NCI-H187 treated with DMSO at 0.1 percent for 48 hours (cell line): ENCODE measurements at places on chromosomes 2 and 18.

DNA sequence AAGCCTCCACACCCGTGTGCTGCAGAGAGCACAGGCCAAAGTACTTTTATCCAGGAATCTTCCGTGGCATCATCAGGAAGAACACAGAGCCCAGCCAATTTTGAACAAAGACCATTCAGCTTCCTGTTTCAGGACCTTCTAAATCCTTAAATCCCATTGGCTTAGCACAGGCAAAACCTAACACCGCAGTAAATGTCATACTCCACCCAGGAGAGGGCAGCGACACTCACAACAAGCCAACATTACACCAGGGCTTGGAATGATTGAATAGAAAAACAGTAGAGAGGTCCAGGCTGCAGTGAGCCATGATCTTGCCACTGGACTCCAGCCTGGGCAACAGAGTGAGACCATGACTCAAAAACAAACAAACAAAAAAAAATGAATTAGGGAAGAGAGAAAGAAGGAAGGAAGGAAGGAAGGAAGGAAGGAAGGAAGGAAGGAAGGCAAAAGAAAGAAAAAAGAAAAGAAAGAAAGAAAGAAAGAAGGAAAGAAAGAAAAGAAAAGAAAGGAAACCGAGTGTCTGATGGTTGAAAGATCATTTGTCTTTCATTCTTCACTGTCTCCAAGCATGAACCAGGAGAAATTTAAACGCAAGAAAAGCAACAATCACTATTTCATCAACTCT, 144.6 kb upstream of the SATB2 start:
- DNase-seq: no peak

DNA sequence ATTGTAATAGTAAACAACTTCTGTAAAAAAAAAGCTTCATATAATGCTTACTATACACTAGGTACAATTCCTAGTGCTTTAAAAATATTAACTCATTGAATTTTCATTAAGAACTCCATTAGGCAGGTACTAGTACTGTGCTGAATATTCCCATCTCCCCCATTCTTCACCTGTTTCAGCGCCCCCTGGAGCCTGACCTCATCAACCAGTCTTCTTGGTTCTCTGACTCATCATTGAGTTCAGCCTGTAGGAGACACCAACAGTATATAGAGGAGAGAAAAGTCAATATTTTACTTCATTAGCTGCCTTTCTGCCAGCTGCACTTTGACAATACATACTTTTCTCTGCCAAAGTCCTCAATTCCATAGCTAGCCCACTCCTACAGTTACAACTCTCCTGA, 1009.9 kb upstream of the KLHL29 start:
- DNase-seq: no peak

GRCh38 chr2:100527440-100528015, 35.3 kb upstream of the PDCL3 start:
- no peak for DNase-seq

GRCh38 chr18:8601277-8602032, 7.8 kb upstream of the RAB12 start:
- no peak for DNase-seq

DNA sequence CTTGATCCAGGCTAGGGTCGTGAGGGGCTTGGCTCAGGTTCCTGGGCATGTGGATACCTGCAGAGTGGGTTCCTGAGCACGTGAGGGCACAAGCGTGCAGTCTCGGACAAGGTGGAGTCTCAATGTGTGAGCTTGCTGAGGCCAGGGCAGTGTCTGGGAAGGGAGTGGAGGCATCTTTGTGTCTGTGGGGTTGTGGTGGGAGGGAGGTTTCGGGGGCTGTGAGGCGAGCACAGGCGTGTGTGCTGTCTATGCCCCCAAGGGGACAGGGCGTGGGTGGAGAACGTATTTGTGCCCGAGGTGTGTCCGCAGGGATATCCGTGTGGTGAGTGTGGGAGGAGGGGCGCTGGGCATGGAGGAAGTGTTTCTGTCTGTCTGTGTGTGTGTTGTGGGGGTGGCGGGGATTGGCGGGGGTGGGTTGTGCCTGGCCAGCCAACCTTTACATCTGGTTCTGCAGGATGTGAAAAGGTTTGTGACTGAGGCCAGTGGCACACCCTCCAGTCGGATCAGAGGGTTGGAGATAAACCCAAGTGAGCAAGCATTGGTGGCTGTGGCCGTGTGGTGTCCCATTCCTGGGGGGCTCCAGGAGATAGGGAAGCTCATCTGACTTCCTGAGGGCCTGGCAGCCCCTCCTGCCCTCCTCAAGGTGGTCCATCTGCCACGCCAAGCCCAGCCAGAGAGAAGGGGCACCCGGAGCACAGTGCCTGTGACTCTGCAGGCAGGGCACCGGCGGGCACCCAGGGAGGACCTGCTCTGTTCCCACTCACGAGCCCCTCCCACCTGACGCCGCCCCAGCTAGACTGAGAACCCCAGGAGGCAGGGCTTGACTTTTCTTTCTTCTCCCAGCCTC, 57.1 kb downstream of the ZFP36L2 start:
- no peak for DNase-seq

DNA sequence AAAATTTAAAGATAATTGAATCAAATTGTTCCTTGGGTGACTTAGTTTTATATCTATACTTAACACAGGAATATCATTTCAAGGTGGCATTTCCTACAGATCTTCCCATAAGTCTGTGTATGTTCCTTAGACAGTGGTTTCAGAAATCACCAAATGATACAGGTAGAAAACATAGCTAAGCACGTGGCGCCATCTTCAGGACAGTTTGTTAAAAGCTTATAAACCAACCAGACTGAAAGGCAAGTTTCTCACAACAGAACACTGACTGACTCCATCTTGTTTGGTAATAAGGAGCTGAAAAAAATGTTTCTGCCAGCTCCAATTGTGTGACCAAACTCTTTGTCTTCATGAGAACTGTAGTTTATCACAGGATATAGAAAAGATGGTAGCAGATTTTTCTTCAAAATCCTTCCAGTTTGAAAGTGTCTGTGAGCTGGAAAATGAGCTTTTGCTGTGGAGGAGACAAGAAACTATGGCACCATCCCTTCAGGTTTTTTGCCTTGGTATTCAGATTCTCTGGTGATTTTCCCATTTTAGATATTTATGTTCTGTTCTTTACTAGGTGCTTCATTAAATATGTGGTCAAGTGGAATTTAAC, 34.8 kb upstream of the NEUROD1 start:
- DNase-seq: peak; percentile 2

GRCh38 chr18:26803643-26804042, 61.9 kb downstream of the AQP4 start:
- no peak for DNase-seq

GRCh38 chr2:122851972-122852531, 1096.6 kb downstream of the TSN start:
- DNase-seq: no peak

- no peak for DNase-seq
Measured at GRCh38 chr2:154400563-154401290, 297.8 kb upstream of the KCNJ3 start.

- DNase-seq: no peak
Measured at GRCh38 chr2:173952267-173953046, 12.7 kb downstream of the SP3 start.

- DNase-seq: no peak
Measured at GRCh38 chr2:237932731-237933131, 34.1 kb upstream of the UBE2F start.

DNA sequence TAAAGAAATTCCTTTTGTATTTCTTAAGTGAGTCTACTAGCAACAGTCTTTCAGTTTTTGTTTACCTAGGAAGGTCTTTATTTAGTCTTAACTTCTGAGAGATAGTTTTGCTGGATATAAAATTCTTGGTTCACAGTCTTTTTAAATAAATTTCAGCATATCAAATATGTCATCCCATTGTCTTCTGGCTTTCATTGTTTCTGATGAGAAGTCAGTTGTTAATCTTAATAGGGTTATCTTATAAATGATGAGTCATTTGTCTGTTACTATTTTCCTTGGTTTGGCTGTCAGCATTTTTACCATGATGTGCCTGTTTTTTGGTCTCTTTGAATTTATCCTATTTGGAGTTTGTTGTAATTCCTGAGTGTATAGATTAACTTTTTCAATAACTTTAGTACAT, 129.3 kb downstream of the FAM210A start:
- no peak for DNase-seq

- no peak for DNase-seq
Measured at GRCh38 chr2:197828464-197829135, 24.2 kb downstream of the PLCL1 start.

- DNase-seq: no peak
Measured at GRCh38 chr2:46268196-46268595, 29.0 kb upstream of the EPAS1 start.

DNA sequence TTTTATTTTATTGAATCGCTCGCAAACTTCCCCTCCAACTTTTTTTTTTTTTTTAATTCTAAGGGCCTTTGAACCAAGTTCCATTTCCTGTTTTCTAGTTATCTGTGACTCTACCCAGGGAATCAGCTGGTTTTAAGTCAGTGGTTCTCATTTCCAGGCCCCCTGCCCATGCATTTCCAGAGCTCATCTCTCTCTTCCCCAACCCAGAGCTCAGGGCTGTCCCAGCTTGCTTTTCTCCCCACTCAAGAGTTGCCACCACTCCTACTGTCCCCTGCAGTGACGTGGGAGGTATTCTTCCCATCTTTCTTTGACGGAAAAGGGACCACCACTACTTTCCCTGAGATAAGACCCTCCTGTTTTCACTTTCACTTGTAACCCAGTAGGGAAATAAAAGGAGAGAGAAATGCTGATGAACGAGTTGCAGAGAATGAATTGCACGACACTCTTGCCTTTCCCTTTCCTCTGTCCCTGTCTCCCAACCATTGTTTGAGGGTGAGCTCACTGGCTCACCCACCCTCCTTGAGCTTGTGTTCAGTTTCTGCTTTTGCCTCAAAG, 42.1 kb downstream of the TET3 start:
- DNase-seq: no peak

DNA sequence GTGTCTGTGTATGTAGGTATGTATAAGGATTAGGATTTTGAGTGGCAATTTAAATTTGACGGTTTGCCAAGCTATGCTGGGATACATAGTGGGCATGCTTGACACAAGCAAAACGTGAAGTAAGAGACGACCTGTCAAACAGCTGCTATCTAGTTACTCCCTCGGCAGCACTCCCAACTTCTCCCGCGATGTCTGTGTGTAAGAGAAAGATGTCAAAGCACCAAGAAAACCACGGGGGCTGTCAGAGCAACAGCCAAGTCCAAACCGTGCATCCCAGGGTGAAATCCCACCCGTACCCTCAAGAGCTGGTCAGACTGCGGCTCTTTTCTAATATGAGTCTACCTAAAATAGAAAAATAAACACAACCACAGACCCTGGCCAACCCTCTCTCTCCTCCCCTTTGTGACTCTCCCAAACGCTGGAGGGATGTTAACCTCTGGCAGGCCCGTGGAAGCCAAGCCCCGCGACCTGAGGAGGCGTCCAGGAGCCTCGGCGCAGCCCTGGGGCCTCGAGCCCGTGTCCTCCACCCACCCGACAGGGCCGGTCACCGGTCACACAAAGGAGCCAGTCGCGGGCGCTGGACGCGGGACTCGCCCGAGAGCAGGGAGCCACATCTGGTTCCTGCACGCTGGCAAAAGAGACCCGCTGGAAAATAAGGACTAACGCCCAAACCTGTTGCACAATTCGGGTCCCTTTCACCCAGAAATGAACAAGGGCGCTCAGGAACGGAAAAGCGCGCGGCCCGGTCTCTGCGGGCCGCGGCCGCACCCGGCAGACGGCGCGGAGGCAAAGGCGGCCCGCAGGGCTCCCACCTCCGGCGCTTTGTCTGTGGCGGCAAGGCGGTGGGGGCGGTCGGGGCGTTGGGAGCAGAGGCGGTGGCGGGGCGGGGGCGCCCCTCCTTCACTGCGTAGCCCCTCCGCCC, 925 bp downstream of the SESTD1 start:
- DNase-seq: no peak

- no peak for DNase-seq
Measured at GRCh38 chr2:151410485-151410834, 758 bp downstream of the RIF1 start.

GRCh38 chr2:60492548-60492947, 60.9 kb downstream of the BCL11A start:
- no peak for DNase-seq

DNA sequence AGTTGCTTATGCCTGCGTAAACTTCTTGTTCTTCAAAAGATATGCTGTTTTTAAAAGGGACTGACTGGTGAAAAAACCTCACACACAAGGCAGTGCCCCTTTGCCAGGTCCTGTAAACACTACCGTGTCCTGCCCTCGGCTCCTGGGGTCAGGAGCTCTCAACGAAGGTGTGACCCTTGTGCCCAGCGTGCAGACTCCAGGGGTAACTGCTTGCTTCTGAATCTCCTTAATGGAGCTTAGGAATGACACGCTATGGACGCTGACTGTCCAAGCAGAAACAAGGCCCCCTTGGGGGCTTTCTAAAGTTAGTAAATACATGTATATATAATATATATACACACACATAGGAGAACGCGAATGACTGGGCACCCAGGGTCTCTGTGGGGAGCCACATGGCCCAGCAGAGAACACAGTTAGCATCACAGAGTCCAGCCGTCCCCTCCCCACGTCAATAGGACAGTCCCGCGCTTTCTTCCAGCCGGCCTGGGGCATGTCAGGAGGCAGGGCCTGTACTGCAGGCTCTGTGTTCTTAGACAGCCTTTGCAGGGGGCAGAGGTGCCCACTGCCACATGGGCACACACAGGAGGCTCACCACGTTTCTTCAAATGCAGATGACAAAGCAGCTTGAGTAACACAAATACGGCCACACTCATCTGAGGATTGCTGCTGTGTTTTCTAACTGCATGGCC, 96.1 kb downstream of the HDAC4 start:
- DNase-seq: no peak

DNA sequence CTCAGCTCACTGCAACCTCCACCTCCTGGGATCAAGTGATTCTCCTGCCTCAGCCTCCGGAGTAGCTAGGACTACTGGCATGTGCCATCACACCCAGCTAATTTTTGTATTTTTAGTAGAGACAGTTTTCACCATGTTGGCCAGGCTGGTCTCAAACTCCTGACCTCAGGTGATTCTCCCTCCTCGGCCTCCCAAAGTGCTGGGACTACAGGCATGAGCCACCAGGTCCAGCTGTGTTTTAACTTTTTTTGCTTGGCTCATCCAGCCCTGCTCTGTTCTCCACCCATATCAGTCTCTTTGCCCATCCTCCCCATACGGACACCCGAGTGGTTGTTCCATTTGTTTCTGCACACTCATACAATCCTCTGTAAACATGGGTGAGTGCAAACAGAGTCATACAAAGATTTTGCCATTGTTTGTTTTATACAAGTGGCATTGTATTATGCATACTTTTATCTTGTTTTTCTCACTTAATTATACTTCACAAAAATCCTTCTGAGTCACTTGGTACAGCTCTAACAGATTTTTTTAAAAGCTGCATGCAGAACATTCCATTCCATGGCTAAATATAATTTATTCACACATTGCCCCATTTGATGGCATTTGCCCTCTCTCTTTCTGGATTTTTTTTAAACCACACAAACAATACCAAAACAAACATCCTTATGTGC, 5.3 kb downstream of the APOB start:
- no peak for DNase-seq
